Body of pancreas (tissue), 4 donors: ENCODE measurements at places on chromosomes 12 and 14. TPM values are rescaled to one million over a fixed set of nuclear protein-coding genes. Genes with fewer than 3 reads are reported as not detected.

DNA sequence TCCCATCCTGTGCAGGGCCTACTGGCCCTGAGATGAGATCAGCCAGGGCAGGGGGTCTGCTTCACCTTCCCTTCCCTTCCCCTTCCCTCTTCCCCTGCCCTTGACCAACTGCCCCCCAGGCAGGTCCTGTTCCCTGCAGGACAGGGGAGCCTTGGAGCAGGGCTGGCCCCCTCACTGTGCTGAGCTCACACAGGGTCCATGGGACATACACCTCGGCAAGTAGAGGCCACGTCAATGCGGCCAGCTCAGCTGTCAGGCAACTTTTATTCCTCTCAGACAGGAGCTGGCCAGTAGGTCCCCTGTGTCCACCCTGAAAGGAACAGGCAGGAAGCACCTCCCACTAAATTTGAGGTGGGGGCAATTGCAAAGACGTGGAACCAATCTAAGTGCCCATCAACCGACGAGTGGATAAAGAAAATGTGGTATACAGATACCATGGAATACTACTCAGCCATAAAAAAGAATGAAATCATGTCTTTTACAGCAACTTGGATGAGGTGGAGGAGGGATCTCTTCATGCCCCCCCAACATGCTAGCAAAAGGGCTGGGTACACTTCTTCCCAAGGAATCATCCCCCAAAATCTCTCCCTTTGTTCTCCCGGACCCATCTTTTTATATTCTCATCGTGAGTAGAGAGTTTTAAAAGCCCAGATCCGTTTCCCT is 148.7 kb downstream of the BCL11B start:
- no peak overlapping the region for H3K4me3 ChIP-seq
- no peaks in the 10 kb centered on the region for H3K27me3 ChIP-seq
- DNase-seq, result no peak
- no peak overlapping the region for H3K27ac ChIP-seq
- no peaks in the 10 kb centered on the region for H3K36me3 ChIP-seq

GRCh38 chr12:33205981-33206380 is 233.6 kb downstream of the SYT10 start:
- no peaks in the 10 kb centered on the region for H3K36me3 ChIP-seq
- H3K4me1 ChIP-seq, result no peaks in the 10 kb centered on the region
- DNase-seq, result no peak
- H3K27ac ChIP-seq, result no peak overlapping the region
- H3K4me3 ChIP-seq, result no peak overlapping the region

DNAI7 gene
- 0.26 TPM for total RNA-seq

GLIPR1L1 gene
- not detected for total RNA-seq

DNA sequence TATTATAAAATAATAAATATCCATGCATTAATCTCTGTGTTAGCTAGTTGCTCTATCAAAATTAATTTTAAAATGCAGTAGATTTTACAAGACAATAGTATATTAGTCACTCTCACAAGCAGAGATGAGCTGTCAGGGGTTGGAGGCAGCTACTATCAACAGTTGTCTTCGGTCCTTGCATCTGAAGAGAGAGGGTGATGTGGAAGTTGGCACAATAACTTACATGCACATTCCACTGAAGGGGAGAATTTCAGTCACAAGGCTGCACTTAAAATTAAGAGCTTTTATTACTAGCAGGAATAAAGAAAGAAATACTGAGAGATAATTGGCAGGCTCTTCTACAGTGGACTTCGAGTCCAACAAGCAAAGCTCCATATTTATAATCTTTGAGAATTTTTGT is 166.9 kb upstream of the DCN start:
- DNase-seq, result no peak
- H3K27ac ChIP-seq, result no peak overlapping the region
- H3K4me1 ChIP-seq, result no peaks in the 10 kb centered on the region
- no peak overlapping the region for H3K4me3 ChIP-seq
- H3K36me3 ChIP-seq, result no peaks in the 10 kb centered on the region

DNA sequence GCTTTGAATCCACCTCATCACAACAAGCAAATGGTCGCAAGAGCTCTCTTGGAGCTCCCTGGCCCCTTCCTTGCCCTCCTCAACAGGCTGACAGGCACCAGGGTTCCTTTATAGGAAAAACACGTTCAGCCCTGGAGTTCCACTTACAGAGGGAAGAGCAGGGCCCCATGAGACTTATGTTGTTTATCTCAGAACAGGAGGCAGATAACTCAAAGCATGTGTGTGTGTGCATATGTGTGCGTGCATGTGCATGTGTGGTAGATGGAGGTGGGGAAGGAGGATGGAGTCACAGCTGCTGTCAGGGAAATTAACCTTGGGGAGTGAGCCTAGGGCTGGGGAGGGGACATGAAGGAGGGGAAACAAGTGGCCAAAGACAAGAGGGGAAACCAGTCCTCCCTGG is 138.1 kb downstream of the DPF3 start:
- H3K4me1 ChIP-seq, result no peaks in the 10 kb centered on the region
- no peaks in the 10 kb centered on the region for H3K36me3 ChIP-seq
- H3K27ac ChIP-seq, result no peak overlapping the region
- DNase-seq, result no peak
- H3K4me3 ChIP-seq, result no peak overlapping the region

DNA sequence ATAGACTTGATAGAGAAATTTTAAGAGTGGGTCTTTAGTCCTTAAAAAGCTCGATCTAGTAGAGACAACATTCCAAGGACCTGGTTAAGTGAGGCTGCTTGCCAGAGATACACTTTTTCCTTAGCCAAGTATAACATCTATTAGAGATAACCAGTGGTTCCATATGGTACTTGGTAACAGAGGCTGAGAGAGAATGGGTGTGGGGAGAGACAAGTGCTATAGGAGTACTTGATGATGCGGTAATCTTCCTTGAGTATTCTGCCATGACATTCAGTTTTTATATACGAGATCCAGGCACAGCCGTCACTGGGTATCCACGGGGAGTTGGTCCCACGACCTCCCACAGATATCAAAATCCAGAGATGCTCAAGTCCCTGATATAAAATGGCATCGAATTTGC is 77.4 kb upstream of the REP15 start:
- H3K4me3 ChIP-seq, result no peak overlapping the region
- no peak overlapping the region for H3K27ac ChIP-seq
- no peaks in the 10 kb centered on the region for H3K36me3 ChIP-seq
- H3K4me1 ChIP-seq, result peaks cover 11% of the 10 kb centered on the region

DNA sequence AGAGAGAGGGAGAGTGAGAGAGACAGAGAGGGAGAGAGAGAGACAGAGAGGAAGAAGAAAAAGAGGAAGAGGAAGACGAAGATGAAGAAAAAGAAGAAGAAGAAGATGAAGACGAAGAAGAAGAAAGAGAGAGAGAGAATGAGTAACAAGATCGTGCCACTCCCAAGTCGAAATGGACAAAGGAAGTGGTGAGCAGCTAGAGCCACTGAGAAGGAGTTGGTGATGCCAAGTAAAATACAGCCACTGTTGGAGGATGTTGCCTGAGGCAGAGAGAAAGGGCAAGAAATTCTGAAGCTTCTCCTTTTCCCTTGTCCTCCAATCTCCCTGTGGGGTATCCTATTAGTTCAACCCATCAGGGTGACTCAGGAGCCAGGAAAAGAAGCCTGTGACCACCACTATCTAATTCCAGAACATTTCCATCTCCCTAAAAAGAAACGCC is 12.5 kb upstream of the ANAPC5 start:
- H3K27ac ChIP-seq, result no peak overlapping the region
- no peaks in the 10 kb centered on the region for H3K4me1 ChIP-seq
- no peaks in the 10 kb centered on the region for H3K27me3 ChIP-seq
- no peak overlapping the region for H3K4me3 ChIP-seq

DNA sequence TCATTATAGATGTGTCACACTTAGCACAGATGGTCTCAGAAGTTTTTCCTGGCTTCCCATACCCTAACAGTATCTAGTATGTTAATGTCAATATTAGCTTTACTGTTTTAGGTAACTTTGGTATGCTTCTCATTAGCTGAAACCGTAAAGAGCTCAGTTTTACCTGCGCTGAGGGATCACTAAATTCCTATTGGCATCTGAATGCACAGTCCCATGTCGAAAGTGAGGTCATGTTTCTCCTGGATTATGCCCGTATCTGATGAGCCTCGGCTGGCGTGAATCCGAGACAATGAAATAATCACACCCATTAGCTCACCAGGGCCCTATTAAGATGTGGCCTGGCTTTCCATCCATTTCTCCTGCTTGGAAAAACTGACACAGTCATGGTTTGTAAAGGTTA is 418.2 kb downstream of the ZFP36L1 start:
- H3K4me1 ChIP-seq, result no peaks in the 10 kb centered on the region
- H3K27ac ChIP-seq, result no peak overlapping the region
- peak; percentile 49 for DNase-seq

DNA sequence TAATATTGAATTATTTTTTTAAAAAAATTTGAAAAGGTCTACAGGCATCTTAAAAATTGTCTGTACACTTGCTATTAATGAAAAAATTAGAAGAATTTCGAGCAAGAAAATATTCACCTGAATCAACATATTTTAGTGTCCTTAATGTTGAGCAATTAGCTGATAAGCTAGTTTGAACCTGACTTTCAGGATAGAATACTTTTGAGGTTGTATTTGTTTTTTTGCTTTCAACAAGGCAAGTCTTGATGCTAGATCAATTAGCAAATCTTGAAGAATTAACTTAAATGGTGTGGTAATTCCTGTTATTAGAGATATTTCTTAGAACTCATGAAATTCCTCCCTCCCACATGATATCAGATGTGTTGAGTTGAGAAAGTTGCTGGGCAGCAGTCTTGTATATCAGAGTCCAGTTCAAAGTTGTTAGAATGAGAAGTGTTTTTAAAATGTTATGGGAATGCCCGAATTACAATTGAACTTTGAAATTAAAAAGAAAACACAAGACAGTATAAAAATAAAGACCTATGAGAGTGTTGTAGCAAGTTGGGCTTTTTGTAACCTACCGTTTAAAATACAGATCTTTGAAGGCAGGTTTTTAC is 119.2 kb downstream of the TRMT5 start:
- no peak overlapping the region for H3K27ac ChIP-seq
- H3K4me1 ChIP-seq, result peaks cover 11% of the 10 kb centered on the region
- H3K4me3 ChIP-seq, result no peak overlapping the region
- DNase-seq, result no peak
- no peaks in the 10 kb centered on the region for H3K36me3 ChIP-seq

DNA sequence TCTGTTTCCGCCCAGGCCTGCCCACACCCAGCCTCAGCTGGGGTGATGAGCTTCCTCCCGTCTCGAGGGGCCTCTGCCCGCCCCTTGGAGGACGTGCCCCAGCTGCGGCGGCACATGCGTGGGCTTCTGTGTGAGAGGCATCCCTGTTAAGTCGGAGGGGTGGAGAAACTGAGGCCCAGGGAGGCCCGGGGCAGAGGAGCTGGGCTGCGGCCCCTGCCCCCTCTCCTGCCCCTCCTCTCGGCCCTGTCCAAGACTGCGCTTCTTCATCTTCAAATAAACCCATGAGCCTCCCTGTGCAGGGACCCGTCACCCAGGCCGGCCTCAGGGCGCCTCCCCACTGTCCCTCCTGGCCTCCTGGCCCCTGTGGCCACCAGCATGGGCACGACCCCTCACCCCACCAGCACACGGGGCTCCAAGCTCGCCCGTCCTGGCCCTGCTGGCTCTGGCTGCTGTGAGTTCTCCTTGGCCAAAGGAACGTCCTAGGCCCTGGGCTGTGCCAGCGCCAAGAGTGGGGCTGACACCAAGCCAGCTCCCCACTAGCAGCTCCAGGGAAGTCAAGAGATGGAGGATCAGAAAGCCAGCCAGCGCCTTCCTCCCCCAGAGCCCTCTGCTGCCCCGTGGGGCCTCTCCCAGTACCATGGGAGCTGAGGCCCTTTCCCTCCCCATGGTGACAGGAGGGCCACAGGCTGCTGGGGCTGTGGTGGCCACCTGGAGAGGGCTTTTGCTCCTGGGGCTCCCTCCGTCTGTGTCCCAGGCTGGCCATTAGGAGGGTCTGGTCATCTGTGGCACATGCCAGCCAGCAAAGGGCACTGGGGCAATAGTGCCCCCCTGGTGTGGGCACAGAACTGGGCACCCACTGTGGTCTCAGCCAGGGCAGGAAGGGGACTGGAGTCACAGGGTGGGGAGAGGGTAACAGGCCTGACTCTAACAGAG is 180.4 kb downstream of the KIF26A start:
- H3K4me1 ChIP-seq, result no peaks in the 10 kb centered on the region
- peak; percentile 6 for DNase-seq
- no peak overlapping the region for H3K4me3 ChIP-seq
- no peak overlapping the region for H3K27ac ChIP-seq

- no peaks in the 10 kb centered on the region for H3K27me3 ChIP-seq
- DNase-seq, result no peak
- H3K4me1 ChIP-seq, result peaks cover 13% of the 10 kb centered on the region
- H3K36me3 ChIP-seq, result no peaks in the 10 kb centered on the region
- no peak overlapping the region for H3K4me3 ChIP-seq
- H3K27ac ChIP-seq, result no peak overlapping the region
Observed at GRCh38 chr12:114693532-114693931, 9.6 kb upstream of the TBX3 start.

KERA gene
- total RNA-seq, result not detected

KLHL33 gene
- 0.26 TPM for total RNA-seq

DNA sequence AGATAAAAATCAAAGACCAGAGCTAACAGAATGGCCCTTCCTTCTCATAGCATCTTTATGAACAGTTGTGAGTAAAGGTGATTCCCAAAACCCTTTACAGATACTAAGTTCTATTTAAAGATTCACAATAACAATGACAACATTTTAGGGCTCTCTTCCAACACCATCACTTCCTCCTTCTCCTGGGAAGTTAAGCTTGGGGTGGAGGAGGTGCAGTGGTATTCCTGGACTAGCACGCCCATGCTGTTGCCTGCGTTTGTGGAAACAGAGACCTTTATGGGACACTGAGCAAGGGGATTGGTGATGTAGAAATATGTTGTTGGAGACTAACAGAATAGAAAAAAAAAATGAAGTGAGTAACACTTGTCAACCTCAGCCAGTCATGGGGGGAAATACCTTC is 22.5 kb downstream of the SYNE2 start:
- no peak overlapping the region for H3K4me3 ChIP-seq
- H3K27ac ChIP-seq, result peak overlapping the region; percentile 61

CHGA gene
- total RNA-seq, result 80.1 TPM

DNA sequence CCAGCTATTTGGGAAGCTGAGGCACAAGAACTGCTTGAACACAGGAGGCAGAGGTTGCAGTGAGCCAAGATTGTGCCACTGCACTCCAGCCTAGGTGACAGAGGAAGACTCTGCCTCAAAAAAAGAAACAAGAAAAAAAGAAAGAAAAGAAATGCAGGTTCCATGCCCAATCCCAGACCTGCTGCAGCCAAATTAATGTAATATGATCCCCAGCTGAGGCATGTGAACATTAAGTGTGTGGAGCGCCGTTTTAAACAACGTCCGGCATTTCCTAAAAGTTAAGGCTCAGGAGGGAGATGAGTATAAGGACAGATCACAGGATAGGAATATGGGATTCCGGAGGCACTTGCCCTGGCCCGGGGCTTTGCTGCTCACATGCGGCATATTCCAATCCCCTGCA is 162.9 kb downstream of the KSR2 start:
- H3K27ac ChIP-seq, result no peak overlapping the region
- no peak overlapping the region for H3K4me3 ChIP-seq
- no peak for DNase-seq
- peaks cover 9% of the 10 kb centered on the region for H3K4me1 ChIP-seq
- no peaks in the 10 kb centered on the region for H3K27me3 ChIP-seq

PRH2 gene
- total RNA-seq, result not detected

ZFHX2 gene
- 0.33 TPM for total RNA-seq

- H3K27me3 ChIP-seq, result no peaks in the 10 kb centered on the region
- H3K27ac ChIP-seq, result no peak overlapping the region
- H3K4me3 ChIP-seq, result no peak overlapping the region
- H3K36me3 ChIP-seq, result no peaks in the 10 kb centered on the region
- H3K4me1 ChIP-seq, result no peaks in the 10 kb centered on the region
Observed at GRCh38 chr12:58387199-58387598, 445.8 kb downstream of the ATP23 start.

CD63 gene
- 341 TPM for total RNA-seq

HSPB8 gene
- 14.8 TPM for total RNA-seq

TOMM20L gene
- total RNA-seq, result not detected
